NCI-H2029 treated with DMSO at 0.1 percent for 48 hours (cell line): ENCODE measurements at places on chromosomes 1 and 21.

- no peak for DNase-seq
These were observed 1401.7 kb downstream of the NCAM2 start for GRCh38 chr21:22399681-22400514.

DNA sequence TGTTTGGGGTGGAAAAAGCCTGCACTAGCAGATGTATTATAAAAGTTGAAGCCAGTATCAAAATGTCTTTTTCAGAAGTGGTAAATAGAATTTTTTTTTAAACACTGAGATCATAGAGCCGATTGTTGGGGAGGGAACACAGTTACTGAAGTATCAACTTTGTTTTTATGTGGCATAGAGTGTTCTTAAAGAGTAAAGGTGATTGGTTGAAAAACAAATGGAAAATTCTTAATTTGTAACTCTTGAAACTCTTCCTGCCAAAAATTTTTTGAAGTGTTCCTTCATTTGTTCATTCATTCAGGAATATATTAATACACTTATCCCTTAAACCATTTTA lies 83.3 kb downstream of the DISP1 start:
- DNase-seq = no peak

DNA sequence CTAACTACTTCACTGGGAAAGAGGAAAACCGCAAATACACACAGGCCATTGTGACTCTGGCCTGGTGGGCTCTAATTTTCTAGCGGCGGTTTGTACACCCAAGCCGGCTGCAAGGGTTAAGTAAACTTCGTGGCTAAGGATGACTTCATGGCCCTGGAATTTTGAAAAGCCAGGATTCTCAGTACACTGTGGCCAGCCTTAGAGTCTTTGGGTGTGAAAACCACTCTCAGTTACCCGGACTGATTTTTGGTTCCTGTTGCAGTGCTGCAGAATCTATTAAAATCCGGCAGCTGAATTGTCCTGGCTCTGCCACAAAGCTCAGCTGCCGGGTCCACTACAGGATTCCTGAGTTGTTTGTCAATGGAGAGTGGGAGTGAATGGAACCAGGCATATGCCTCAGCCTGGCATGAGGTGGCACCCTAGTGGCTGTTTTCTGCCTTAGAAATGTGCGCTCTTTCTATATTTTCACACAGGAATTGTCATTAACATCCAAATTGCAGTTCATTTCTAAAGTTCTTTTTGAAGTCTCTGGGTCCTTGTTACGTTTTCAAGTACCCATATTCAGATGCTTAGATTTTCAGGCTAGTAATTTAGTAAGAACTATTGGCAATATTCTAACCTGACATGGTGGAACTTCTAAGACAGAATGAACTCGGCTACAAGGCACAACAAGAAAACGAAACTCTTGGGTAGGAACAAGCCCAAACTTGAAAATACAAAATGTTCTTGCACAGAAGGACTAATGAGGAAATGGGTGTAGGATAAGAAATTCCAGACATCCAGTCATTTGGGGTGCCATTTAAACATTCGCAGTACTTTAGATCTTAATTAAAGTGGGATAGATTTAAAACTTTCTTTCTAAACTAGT lies 255.9 kb downstream of the NFIA start:
- peak; percentile 96 for DNase-seq

GRCh38 chr1:177848577-177848976 lies 121.3 kb downstream of the SEC16B start:
- no peak for DNase-seq

GRCh38 chr1:40763742-40764532 lies 19.6 kb upstream of the KCNQ4 start:
- no peak for DNase-seq

DNA sequence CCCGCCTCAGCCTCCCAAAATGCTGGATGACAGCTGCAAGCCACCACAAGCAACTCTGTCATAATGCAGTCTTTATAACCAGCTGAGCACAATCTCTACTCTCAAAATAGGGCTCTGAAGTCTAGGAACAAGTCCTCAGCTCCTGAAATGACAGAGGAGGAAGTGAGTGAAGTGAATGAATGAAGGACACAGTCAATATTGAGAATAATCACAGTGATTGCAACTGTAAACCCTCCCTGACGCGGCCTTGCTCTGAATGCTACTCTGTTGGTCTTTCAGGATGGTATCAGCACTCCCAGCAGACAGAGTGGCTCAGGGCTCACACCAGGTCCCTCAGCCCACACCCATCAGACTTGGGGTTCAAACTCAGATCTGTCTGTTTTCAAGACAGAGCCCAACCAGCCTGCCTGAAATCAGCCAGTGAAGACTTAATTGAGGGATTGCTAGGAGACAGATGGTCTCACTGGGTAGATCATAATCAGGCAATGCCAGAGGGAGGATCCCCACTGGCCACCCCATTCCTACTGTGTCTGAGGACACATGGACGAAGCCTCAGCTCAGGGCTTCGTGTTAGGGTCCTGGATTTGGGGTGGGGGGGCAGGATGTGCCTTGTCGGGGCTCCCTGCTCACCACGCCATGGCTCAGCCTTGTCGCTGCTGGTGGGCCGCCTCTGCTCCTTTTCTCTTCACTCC lies 20.9 kb downstream of the RNF187 start:
- DNase-seq = no peak
